ENCODE measurements at places on chromosomes 16 and 17. TPM values are rescaled to one million over a fixed set of nuclear protein-coding genes. Genes with fewer than 3 reads are reported as not detected.

DNA sequence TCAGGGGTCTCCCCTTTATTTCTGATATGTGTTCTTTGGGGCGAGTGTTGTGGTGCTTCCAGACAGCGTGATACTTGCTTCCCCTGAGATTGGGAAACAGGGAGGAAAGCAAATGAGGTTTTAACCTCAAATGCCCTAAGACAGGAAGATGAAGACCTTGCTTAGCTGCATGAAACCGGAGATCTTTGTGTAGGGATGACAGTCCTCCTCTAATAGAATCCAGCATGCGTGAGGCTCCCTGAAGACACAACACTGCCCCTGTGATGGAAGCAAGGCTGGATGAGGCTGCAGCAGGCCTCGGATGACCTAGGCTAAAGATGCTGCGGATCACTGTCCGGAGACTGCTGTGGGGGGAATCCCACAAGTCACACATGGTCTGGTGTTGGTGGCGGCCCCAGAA is 491.0 kb downstream of the CDH13 start:
- no peak for DNase-seq

DNA sequence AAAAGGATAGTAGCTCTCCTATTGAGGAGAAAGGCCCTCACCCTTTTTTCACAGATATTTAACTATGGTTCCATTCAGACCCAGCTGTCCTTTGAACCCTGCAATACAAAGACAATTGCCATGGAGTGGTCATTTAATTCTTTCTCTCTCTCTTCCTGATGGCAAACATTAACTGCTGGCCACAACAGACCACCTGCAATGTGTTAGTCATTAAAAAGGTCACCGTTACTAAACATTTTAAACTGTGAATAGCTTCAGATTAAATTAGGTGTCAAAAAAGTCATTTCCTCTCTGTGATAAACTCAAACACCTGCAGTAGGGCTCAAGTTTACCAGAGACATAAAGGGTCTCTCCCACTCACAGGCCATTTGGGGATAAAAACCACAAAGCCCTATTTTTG is 697.2 kb downstream of the TOX3 start:
- DNase-seq, result no peak

DNA sequence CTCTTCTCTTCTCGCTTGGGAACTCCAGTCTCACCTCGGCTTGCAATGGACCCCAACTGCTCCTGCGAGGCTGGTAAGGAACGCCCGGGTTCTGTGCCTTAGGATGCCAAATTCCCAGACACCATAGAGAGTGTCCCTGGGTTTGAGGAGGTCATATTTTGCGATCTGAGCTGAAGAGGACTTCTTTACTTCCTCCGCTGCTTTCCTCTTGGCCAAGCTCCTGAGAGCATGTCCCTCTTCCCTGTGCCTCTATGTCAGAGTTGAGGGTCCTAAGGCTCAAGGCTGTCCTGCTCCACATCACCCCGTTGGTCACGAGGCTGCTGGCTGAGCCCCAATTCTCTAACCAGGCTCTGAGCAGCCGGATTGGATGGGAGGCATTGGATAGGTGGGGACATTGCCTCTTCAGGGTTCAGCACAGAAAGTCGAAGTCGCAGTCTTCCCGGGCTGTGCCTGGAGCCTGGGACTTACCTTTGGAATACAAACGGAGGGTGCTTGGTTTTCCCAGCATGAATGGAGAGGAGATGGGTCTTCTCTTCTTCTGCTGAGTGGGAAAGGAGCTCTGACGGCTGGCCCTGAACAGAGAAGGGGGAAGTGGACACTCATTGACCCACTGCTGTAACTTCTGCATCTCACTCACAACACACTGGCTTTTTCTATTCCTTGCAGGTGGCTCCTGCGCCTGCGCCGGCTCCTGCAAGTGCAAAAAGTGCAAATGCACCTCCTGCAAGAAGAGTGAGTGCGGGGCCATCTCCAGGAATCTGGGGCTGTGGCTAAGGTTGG is 416 bp downstream of the MT1H start:
- DNase-seq, result no peak

DNA sequence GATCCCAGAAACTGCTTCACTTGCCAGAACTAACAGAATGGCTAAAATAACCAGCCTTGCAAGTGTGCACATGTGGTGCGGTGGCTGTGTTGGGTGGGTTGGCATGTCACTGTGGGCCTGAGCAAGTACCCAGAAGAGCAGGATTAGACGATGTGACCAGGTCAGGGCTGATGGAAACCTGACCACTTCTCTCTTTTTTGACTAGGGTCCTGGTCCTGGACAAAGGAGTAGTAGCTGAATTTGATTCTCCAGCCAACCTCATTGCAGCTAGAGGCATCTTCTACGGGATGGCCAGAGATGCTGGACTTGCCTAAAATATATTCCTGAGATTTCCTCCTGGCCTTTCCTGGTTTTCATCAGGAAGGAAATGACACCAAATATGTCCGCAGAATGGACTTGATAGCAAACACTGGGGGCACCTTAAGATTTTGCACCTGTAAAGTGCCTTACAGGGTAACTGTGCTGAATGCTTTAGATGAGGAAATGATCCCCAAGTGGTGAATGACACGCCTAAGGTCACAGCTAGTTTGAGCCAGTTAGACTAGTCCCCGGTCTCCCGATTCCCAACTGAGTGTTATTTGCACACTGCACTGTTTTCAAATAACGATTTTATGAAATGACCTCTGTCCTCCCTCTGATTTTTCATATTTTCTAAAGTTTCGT is 16.7 kb downstream of the ANKRD40 start:
- DNase-seq, result no peak

DNA sequence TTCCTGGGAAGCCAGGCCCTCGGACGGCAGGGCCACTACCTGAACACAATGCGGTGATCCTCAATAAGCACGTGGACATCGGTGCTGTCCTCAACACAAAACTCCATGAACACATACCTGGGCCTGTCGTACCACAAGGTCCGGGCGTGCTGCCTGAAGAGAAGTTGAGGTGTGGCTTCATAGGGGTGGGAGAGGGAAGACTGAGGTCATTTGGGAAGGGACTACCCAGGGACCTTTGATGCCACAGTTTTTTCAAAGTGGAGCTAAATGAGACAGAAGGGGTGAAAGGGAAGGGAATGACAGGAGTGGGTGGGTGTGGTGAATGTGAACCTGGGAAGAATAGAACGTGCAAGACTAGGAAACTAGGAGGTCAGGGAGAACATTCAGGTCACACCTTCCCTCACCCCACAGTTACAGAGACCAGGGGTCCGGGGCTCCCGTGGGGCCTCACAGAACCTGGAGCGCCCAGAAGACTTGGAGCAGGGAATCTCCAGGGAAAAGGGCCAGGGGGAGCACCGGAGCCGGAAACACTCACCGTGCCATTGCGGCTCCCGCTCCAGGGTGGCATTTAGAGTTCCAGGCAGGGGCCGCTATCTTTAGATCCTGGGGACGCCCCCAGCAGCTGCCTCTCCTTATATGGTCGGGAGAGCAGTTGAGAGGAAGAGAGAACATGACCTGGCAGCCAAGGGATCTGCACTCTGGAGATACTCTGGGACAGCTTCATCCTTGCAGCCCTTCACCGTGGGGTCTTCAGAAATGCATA is at the start of gene PTGES3L:
PTGES3L (minus strand) TSS at position 570 of the 763 bp plus-strand sequence; CDS start at position 543, 27 bp downstream.
- no peak for DNase-seq

DNA sequence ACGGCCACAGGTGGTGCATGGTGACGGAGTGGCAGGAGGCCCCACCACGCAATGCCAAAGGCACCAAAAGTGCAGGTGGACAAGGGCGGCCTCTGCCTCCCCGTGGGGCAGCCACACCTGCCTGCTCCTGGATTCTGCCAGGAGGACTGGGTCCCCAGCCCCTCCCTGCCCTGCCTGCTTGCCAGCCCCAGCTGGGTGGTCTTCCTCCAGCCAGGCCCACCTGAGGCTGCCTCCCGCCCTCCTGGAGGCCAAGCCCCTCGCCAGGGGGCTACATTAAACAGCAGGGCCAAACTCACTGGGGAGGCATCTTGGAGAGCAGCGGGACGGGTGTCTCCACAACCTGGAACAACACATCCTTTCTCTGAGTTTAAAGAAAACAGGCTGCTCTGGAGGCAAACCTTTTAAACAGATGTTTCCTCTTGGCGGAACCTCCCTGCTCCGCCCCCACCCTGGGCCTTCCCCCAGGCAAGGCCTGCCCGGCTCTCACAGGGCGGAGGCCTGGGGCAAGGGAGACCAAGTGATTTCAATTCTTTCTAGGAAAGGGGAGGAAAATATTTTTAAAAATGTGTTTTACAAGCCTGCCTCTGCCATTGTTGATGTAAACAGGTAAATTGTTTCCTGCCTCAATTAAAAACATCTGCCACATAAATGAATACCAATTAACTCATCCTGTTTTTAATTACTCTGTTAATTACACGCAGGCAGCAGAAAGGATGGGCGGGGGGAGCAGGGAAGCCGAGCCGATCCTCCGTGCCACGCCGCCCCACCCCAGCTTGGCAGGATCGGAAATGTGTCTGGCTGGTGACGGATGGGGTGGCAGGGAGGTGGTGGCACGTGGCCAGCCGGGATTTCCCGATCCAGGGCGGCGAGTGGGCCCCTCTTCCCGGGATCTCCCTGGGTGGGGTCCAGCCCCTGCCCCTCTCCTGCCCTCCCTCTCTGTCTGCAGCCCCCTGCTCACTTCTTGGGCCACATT is 54.4 kb upstream of the PABPN1L start:
- DNase-seq, result no peak

DNA sequence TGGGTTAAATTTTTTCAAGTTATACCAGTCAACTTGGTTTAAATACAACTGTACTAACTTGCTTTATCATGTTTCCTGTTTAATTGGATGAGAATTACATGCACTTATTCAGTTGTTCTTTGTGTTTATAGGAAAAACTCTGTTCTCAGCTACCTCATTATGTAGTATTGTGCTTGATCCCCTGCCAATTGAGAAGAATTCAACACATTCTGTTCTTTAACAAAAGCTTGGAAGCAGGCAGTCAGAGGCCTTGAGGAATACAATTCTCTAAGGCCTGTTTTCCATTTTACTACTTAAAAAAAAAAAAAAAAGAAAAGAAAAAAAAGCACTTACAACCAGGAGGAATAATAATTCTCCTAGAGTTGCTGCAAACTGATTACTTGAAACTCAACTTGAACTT is 60.6 kb upstream of the CMIP start:
- DNase-seq, result no peak

GRCh38 chr17:44907729-44908470 is 7.4 kb downstream of the GFAP start:
- DNase-seq, result no peak

- DNase-seq, result no peak
Measured at GRCh38 chr17:80725517-80725916, 180.9 kb downstream of the RPTOR start.

DNA sequence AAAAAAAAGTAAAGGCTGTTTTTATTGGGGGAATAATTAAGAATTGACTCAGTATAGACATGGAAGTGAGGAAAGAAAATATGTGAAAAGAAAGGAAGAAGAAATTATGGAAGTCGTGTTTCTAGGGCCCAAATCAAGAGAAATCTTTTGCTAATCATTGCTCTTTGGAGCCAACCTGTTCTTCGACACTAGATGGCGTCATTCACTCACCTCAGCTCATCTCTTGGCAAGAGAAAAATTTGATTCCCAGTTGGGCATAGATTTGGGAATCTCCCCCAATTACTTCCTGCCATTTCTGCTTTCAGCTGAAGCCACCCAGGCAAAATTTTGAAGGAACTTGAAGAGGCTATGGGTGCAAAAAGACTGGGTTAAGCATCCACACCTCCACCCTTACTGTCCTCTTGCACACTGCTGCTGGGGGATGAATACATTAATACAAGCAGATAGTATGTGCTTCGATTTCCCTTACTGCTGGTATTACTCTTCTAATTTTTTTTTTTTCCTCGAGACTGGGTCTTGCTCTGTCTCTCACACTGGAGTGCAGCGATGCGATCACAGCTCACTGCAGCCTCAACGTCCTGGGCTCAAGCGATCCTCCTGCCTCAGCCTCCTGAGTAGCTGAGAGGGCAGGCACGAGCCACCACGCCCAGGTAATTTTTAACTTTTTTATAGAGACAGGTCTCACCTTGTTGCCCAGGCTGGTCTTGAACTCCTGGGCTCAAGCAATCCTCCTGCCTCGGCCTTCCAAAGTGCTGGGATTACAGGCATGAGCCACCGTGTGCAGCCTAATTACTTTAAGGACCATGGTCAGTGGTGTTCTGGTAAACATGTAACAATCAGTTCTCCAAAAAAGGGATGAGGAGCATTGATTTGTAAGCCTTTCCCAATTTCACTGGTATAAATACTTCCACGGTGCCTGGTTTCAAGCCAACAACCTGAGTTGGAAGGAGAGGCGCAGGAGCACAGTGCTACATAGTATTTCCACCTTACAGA is 13.5 kb downstream of the PSMD7 start:
- DNase-seq, result no peak

GRCh38 chr16:3825940-3826339 is 54.6 kb downstream of the CREBBP start:
- no peak for DNase-seq

DNA sequence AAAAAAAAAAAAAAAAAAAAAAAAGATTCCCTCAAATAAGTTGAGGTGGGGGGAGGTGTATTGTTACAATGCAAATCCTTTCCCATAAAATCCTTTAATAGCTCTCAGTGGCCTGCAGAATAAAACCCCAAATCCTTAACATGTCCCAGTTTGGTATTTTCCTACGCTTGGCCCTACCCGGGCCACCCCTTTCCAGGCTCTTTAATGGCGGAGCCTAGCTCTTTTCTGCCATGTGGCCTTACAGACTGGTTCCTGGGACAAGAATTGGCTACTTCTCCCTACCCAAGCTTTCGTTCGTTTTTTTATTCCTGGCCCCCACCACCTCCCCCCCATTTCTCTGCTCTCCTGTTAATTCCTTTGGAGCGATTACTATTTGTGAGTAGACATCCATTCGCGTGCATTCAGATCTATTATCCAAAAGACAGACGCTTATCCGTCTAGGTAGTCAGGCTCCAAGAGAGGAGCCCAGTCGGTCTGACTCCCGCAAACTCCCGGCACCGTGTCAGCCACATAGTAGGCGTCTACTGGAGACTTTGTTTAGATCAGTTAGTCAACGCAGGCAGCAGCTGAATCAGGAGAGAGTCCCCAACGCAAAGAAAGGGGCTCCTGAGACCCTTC is 813 bp upstream of the THAP11 start:
- DNase-seq, result no peak

DNA sequence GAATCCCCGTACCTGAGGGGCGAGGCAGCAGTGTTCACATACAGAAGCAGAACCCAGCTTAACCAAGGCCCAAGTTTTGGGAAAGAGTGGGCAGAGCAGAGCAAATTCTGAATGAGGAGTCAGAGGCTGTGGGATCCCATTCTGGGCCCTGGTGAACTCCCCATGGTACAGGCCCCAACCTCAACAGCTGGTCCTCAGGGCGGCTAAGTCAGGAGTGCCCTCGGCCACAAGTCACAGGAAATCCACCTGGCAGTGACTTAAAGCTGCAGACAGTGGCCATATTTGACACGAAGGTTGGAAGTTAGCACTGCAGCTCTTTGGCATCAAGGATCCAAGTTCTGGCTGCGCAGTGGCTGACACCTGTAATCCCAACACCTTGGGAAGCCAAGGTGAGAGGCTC is 237.1 kb downstream of the PARN start:
- no peak for DNase-seq

GRCh38 chr16:2786061-2786825 is 1.1 kb downstream of the PRSS33 start:
- DNase-seq, result no peak

The MYL11 gene
- not detected for total RNA-seq

The GRIN2C gene
- total RNA-seq, result 4.6 TPM

The CARD14 gene
- total RNA-seq, result 54.3 TPM

The KRT27 gene
- not detected for total RNA-seq

The PCGF2 gene
- 3.8 TPM for total RNA-seq

The CAPNS2 gene
- total RNA-seq, result 58.8 TPM

The NPIPB6 gene
- total RNA-seq, result 3.2 TPM

The CDK10 gene
- 36.5 TPM for total RNA-seq

The KRTAP9-8 gene
- not detected for total RNA-seq

The CEP295NL gene
- 0.42 TPM for total RNA-seq

Data from esophagus squamous epithelium (tissue), 5 donors.